ENCODE measurements at places on chromosomes 2 and 18. TPM values are rescaled to one million over a fixed set of nuclear protein-coding genes. Genes with fewer than 3 reads are reported as not detected.
A peak's percentile ranks its signal among the peaks of the same experiment; 100 is the strongest.

The SMAD7 gene
- 26.7 TPM for total RNA-seq

DNA sequence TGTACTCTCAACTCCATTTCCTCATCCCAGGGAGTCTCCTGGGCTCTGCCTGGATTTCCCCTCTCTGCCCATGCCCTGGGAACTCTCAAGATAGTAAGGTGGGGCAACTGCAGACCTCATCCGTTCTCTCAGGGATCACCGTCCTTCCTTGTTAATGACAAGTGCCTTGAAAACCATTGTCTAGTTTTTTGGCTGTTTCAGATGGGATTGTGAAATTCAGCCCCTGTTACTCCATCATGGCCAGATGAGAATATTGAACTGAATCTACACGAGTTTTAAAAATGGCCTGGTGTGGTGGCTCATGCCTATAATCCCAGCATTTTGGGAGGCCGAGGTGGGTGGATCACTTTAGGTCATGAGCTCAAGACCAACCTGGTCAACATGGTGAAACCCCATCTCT, 665 bp upstream of the HRH4 start:
- no peak for DNase-seq

- no peak for DNase-seq
These were observed 111.9 kb downstream of the EPC2 start for GRCh38 chr2:148756292-148756975.

GRCh38 chr18:48219037-48219809, 190.0 kb downstream of the ZBTB7C start:
- DNase-seq: no peak

- no peak for DNase-seq
These were observed 47.0 kb upstream of the SPAG16 start for GRCh38 chr2:213237251-213237650.

DNA sequence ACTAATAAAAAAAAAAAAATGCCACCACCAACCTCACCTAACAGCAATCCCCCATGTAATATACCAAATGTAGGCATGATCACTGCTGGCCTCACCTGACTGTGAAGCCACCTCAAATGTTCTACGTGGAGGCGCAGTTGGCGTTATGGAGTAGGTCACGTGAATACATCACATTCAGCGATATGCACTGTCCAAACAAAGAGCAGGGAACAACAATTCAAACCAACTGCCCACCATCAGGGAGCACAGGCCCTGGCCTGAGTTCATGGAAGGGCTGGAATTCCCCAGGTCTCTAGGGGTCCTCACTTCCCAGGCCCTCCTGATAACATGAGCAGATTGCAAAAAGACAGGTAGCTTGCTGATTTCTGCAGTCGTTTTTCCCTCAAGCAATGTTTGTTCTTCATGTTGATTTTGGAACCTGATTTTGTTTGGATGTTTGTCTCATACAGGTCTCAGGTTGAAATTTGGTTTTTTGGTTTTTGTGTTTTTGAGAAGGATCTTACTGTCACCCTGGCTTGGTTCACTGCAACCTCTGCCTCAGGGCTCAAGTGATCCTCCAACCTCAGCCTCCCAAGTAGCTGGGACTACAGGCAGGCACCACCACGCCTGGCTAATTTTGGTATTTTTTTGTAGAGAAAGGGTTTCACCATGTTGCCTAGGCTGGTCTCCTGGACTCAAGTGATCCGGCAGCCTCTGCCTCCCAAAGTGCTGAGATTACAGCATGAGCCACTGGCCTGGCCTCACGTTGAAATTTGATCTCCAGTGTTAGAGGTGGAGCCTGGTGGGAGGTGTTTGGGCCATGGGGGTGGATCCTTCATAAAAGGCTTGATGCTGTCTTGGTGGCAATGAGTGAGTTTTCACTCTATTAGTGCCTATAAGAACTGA, 15.5 kb downstream of the TBC1D8 start:
- DNase-seq: peak; percentile 33

DNA sequence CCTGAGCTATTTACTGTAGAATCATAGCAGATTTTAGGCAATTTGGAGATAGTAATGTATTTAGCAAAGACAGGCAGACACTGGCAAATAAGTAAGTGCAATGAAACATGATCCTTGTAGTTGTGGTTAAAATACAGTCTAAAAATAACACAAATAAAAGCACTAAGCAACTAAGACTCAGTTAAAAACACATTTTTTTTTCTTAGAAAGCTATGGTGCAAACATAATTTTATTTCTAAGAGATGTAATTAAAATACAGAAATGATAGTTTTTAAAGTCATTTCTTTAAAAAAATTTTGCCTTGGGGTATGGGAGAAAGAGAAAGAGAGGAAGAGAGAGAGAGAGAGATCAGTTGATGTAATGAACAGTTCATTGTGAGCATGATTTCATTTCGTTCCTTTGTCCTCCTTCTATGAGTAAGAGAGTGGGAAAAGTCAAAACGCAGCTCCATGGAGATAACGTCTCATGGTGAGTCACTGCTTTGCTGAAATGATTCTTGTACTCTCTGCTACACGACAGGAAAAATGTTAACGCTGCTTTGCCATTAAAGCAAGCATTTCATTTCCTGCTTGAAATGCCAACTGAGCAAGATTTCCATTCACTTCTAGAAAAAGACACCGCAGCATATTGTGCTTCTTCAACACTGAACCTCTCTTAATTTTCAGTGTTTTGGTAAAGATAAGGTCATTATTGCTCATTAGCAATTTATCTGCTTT, 61.3 kb upstream of the PGAP1 start:
- no peak for DNase-seq

The IMPACT gene
- total RNA-seq: 48.3 TPM

- no peak for DNase-seq
These were observed 245.3 kb downstream of the TFCP2L1 start for GRCh38 chr2:121039679-121040078.

The CHST9 gene
- total RNA-seq: 16.8 TPM

- peak; percentile 68 for DNase-seq
These were observed 779 bp upstream of the TRIB2 start for GRCh38 chr2:12716032-12716281.

The KCNG3 gene
- total RNA-seq: 15.5 TPM

- no peak for DNase-seq
These were observed 81.1 kb upstream of the CD302 start for GRCh38 chr2:159879051-159879604.

GRCh38 chr2:70482401-70482800, 71.2 kb downstream of the TGFA start:
- no peak for DNase-seq

DNA sequence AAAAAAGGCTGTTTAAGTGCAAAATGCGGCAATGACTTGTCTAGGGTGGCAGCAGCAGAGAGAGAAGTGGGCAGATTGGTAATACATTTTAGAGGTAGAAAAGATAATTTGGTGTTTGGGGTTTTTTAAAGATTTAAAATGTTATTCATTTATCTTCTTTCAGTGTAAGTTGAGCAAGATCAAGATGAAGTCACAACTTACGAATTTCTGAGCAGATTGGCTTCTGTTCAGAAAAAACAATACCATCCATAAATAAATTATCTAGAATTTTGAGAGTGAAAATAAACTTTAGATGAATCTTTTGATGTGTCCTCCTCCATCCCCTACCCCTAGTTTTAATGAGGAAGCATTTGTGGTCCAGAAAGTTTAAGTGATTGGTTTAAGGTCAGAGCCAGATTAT, 47.9 kb upstream of the FAM171B start:
- no peak for DNase-seq

GRCh38 chr2:160911258-160911657, 249.0 kb upstream of the TANK start:
- DNase-seq: no peak

DNA sequence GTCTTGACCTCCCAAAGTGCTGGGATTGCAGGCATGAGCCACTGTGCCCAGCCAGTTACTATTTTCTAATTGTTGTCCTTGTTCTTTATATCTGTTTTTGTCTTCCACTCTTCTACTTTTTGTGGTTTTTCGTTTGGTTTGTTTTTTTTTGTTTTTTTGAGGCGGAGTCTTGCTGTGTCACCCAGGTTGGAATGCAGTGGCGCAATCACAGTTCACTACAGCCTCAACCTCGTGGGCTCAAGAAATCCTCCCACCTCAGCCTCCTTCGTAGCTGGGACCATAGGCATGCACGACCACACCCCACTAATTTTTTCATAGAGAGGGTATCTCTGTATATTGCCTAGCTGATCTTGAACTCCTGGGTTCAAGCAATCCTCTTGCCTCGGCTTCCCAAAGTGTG, 100.7 kb downstream of the EHBP1 start:
- no peak for DNase-seq

Data from WTC11 (cell line).